ENCODE measurements at places on chromosomes 7 and 10.

- no peak for DNase-seq
Observed at GRCh38 chr7:1260244-1260635, 27.6 kb downstream of the UNCX start.

DNA sequence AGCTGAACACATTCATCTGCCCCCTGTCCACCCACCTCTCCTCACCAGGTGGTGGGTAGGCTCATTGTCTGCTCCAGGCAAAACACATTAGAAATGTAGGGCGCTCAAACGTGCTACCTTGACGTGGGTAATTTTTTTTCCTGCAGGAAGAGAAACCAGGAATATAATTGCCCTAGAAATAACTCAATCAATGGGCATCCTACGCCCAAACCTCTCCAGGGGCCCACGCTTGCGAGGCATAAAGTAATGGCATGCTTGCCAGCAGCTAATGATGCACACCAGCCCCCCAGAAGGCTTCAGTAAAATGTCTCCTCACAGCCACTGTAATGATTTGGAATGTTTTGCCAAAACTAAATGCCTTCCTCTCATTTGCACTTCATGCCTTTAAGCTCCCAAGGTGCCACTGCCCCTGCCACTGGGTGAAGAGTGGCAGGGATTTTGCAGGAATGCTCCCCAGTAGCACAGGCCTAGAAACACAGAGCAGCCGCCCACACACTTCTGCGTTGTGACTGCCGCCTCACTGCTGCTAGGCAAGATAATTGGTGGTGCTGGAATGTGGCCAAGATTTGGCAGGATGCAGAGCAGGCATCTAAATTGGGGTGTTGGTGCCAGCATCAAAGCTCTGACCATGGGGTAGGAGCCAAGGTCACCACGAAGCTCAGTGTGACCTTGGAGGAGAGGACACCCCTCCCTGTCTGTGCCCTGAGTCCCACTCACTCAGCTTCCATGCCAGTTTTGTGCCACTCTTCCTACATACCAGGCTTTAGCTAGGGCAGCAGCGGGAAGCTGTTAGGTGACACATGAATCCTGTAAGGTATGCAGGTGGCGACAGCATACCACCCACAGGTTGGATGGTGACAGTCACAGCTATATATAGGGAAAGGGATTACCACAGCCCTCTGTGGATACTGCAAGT is 48.7 kb upstream of the PPP1R3C start:
- DNase-seq, result no peak

DNA sequence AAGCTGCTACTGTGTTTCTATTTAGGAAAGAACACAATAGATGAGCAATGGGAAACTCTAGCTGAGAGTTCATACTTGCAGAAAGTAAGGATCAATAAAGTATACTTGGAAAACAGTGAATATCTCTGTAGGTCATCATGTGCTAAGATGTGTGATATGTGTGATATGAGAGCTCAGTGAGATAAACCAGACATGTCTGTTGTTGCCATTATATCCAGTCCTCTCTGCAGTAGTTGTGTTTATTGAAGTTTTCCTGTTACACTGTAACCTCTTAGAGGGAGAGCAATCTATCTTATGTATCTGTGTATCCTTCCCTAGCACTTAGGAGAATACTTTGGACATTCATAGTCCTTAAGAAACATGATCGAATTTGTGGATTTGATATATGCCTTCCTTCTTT is 19.1 kb downstream of the TRUB1 start:
- no peak for DNase-seq

DNA sequence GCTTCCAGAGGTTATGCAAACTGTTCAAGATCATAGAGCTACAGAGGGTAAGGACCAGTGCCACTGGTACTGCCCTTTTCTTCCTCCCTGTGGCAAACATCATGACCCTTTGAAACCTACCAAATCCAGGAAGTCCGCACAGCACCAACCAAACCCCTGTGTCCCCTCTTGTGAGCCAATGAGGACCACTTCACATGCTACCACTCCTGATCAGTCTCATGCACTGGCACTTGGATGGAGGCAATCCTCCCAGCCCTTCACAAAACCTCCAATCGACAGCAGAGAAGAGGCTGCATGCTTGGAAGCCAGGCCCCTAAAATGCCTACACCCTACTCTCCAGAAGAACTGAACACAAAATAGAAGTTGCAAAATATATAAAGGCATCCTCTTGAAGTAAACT is 248.0 kb downstream of the TNS3 start:
- no peak for DNase-seq

DNA sequence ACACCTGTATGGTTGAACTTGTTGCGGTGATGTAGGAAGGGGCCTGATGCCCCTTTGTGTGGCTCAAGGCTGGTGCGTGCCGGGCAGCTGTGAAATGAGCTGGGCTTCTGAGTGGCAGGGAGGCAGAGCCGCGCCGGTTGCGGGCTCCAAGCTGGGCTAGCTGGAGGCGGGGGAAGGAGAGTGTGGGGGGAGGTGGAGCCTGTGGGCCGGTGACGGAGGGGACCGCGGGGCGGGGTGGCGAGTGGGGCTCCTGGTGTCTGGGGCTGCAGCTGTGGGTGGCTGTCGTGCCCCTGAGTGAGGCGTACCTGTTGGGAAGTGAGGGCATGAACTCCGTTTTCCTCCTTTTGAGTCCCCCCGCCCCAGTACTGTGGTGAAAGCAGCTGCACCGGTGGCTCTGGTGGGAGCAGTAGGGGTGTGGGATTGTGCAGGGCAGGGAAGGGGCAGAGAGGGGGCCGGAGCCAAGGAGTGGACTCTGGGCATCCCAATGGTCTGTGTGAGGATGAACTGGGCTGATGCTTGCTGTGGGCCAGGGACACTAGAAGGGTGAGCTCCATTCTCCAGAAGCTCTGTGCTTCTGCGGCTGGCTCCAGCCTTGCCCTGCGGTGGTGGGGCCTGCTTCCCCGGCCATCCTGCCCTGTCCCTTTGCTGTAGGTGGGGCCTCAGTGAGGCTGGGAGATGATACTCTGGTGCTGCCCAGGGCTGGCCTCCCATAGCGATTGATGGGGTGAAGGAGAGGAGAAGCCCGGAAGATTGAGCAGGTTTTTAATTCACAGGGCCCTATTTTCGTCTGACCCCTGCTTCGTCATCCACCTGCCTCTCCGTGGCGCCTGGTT is 41.7 kb downstream of the INPP5A start:
- no peak for DNase-seq

GRCh38 chr10:122847782-122848604 is 2.3 kb upstream of the CUZD1 start:
- no peak for DNase-seq

DNA sequence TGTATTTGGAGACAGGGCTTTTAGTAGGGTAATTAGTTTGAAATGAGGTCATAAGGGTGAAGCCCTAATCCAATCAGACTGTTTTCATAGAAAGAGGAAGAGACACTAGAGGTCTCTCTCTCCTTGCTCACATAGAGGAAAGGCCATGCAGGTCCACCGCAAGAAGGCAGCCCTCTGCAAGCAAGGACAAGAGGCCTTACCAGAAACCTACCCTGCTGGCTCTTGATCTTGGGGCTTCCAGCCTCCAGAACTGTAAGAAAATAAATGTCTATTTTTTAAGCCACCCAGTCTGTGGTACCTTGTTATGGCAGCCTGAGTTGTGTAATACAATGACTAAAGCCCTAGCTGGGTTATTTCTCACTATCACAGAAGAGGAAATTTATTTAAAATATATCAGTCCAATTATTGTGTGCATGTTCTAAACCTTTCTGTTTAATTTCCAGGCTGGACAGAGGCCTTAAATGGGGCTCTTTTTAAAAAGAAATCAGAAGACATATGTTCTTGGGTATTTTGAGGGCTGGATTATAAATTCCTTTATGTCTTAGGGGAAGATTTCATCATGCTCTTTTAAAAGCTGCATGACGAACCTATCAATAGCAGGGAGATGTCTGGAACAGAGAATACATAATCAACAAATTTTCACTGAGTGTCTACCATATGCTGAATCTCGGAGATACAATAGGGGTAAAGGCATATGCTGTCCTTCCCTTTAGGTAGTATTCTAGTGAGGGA is 12.9 kb upstream of the TMEM26 start:
- DNase-seq, result no peak

Measured in activated CD4-positive, CD25-positive, alpha-beta regulatory T cell treated with anti-CD3 and anti-CD28 coated beads, Interleukin-2, amount 50 U/mL, for 72 hours (primary cell).